ENCODE measurements at places on chromosomes 4 and X.

DNA sequence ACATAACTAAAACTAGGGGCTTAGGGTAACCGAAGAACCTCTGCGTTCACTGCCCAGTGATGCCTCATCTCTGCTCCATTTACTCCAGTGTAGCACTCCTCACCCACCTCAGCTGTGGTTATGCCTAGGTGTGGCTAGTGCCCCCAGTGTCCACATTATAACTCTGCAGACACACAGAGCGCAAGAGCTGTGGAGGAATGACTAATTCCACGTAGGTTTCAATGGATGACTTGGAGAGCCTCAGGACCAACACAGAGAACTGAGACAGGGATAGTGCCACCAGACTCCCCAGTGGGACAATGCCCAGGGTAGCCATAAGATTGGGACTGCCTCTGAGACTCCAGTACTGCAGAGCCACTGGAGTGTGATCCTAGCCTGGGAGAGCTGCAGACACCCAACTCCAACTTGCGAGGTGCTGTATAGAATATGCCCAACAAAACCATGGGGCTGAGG, 542.4 kb upstream of the DIPK2B start:
- no peak for DNase-seq

DNA sequence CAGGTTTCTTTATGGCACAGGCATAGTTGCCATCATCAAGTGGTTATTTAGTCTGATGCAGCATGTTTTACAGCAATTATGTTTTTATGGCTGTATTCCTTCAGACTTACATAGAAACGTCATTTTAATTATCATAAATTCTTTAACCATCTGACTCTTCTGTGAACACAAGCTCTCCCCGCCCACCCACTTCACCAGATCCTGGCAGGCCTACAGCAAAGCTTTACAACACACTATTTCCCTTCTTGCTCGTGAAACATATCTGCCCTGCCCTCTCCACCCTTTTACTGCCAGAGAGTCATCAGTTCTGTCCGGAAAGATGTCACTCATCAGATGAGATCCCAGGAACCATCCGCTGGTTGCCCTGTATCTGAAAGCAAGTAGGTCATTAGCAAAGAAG, 120.5 kb downstream of the HS6ST2 start:
- DNase-seq, result no peak

DNA sequence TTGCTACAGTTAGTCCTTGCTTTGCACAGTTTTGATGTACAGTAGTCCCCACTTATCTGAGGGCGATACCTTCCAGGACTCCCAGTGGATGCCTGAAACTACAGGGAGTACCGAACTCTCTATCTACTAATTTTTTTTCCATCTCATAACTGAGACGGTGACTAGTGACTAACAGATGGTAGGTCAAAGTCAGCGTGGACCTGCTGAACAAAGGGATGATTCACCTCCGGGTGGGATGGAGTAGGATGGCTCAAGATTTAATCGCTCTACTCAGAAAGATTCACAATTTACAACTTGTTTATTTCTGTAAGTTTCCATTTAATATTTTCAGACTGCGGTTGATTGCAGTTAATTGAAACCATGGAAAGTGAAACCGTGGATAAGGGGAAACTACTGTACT, 655.8 kb downstream of the ZNF674 start:
- no peak for DNase-seq

- DNase-seq, result no peak
Measured at GRCh38 chrX:66164470-66164869, 423 bp downstream of the HEPH start.

DNA sequence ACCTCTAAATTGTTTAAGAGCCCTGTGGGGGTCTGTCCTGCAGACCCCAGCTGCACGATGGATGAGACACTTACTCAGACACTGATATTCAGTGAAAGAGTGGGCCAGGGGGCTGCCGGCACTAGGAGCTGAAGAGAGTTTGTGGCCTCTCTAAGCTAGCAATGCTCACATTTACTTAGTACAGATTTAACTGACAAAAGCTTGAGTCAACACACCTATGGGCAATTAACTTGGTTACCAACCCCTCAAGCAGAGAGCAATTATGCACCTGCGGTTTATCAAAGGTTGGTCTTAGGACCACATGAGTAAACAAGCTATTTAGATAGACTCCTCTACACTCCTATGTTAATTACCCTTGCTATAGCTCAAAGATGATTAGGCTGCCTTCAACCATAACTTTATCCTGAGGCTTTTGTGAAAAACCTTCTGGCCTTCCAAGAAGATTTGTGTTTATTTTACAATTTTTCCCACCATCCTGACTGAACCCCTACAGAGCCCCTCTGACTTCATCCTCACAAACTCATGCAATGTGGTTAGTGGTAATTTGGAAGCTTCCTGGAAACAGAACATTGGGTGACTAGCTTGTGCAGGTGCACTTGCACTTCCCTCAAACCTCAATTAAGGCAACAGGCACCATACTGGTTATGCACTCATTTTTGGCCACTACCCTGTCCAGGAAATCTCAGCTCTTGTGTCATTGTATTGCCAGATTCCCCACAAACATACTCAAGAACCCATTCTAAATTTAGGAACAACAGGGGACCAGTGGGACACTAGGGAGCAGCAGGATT, 234.4 kb upstream of the ITM2A start:
- no peak for DNase-seq

DNA sequence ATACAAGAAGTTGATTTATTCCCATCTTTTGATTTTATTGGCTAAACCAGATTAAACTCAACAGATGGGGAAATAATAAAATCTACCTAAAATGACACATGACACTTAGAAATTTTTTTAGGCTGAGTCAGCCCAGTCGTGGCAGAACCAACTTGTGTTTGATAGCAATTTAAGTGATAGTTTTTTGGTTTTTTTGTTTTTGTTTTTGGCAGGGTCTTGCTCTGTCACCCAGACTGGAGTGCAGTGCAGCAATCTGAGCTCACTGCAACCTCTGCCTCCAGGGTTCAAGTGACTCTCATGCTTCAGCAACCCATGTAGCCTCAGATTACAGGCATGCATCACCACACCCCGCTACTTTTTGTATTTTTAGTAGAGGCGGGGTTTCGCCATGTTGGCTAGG, 370.3 kb upstream of the NOCT start:
- no peak for DNase-seq

DNA sequence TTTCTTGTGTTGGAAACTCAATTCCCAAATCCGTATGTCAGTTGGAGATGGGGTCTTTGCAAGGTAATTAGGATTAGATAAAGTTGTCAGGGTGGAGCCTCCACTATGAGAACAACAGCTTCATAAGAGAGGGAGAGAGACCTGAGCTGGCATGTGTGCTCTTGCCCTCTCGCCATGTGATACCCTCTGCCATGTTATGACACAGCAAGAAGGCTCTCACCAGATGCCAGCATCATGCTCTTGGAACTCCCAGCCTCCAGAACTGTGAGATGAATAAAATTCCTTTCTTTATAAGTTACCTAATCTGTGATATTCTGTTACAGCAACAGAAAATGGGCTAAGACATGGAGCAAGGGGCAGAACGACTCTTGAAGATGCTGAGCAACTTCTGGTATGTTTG, 201.9 kb upstream of the BOD1L1 start:
- DNase-seq, result no peak

- DNase-seq, result no peak
Measured at GRCh38 chr4:186132577-186133242, 28.2 kb downstream of the FAM149A start.

GRCh38 chr4:99252746-99253145, 33.7 kb upstream of the ADH6 start:
- no peak for DNase-seq
